SK-MEL-5 (cell line): ENCODE measurements at places on chromosomes 12 and 14.

DNA sequence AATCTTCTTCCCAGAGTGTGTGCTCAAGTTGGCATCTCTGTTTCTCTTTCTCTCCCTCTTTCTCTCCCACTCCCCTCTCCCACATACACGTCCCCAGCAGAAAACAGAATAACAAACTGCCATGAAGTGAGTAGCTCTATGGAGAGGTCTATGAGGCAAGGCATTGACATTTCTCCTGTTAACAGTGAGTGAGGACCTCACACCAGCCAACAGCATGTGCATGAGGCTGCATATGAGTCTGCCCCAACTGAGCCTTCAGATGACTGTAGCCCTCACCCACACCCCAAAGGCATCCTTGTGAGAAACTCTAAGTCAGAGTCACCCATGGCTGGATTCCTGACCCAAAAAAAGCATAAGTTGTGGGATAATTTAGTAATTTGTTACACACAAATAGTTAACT, 50.4 kb downstream of the MAGOHB start:
- no peak for DNase-seq

DNA sequence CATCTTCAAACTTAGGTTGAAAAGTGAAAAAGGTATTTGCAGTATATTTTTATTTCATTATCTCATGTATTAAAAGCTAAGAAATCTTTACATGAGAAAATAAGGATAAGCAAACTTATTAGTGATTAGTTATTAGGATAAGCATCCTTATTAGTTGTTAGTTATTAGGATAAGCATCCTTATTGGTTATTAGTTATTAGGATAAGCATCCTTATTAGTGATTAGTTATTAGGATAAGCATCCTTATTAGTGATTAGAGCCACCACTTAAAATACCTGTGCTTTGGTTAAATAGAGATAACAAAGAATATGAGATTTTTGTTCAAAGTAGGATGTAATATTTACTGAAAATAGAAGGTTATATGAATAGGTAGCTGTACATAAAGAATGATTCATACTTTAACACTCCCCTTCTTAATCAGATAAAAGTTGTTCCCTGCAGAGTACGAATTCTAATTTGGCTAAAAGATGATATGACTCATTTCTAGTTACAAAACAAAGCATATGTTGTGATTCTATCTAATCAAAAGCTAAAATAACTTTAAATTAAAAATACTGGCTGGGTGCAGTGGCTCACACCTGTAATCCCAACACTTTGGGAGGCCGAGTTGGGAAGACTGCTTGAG, 56.4 kb downstream of the KDM5A start:
- DNase-seq, result no peak

DNA sequence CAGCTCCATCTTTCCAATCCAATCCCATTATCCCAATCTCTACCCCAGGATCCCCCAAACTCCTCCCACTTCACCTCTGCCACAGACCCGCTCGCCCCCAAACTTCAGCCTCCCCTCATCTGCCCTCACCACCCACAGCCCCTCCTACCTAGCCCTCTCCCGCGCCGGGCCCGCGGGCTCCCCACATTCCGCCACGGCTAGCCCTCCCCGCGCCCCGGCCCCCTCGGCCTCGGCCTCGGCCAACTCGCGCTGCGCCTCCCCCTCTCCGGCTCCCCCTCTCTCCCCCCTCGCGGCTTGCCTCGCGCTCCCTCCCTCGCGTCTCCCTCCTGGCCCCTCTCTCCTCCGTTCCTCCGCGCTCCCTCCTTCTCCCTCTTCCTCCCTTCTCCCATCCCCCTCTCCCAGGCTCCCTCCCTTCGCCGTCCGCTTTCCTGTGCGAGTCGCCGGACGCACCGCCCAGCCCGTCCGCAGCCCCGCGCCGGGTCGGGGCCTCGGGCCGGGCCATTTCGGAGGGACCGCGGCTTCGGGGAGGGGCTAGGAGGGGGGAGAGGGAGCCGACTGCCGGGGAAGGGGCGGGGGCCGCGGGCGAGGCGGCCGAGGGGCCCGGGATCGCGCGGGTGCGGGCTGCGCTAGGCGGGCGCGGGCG, at the start of gene ATN1:
Gene ATN1 (plus strand): TSS at position 581 of the 643 bp plus-strand sequence. CDS start 6,043 bp downstream, outside the sequence.
- peak; percentile 67 for DNase-seq

DNA sequence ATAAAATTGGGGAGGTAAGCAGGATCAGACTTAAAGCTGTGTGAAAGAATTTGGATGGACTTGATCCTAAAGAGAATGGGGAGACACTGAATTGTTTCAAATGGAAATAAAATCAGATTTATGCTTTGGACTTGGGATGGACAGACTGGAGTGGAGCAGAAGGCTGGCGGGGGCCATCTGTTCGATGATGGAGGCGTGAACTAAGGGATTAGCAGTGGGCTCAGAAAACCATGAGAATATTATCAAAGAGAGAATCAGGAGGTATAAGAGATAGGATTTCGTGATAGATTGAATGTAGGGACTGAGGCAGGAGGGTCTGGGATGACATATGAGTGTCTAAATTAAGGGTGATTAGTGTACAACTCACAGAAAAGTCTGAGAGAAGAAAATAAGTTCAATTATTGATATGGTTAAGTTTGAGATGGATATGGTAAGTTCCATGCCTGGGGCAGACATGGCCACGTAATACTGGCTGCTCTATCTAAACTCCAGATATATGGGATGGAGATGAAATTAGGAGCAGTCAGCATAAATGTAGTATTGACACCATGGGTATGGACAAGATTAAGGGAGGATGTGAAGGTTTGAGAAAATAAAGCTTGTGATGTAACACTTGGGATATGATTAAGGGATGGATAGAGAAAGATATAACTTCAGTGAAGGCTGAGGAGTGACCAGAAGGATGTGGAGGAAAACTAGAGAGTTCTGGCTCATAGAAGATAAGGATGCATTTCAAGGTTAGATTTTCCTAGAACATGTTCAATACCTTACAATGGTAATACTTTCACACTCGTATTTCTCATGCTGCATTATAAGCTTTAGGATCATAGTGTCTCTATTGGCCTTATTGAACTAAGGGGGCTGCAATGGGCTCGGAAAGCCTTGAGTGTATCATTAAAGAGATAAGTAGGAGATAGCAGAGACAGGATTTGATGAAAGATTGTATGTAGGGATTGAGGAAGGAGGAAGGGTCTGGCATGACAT, 1.0 kb upstream of the TSSK4 start:
- no peak for DNase-seq

GRCh38 chr12:116606397-116606796, 47.2 kb downstream of the MAP1LC3B2 start:
- no peak for DNase-seq

GRCh38 chr12:7695566-7696197, at the start of gene GDF3:
GDF3 (minus strand) TSS chr12:7695775; CDS start chr12:7695728, 47 bp downstream.
- DNase-seq, result no peak

GRCh38 chr14:26888592-26888991, 290.8 kb upstream of the NOVA1 start:
- no peak for DNase-seq

DNA sequence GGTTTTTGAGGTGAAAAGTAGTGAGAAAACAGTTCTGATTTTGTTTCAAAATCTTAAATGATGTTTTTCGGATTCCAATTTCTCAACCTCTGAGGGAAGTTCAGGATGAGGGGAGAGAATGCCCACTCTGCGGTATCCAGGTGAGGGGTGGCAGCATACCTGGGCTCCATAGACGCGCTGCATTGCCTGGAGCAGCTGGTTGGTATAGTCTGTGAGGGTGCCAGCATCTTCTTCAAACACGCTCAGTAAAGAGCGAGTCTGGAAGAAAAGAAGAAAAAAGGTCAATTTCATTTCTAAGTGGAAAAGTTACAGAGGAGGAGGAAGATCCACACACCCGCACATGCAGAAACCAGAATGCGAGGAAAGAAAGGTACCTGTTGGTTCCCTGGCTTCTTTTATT, 7.0 kb downstream of the APPL2 start:
- no peak for DNase-seq

GRCh38 chr14:35558680-35559079, 24.7 kb downstream of the INSM2 start:
- DNase-seq, result peak; percentile 72

GRCh38 chr12:108468196-108468968, 46.7 kb upstream of the FICD start:
- DNase-seq, result peak; percentile 34

DNA sequence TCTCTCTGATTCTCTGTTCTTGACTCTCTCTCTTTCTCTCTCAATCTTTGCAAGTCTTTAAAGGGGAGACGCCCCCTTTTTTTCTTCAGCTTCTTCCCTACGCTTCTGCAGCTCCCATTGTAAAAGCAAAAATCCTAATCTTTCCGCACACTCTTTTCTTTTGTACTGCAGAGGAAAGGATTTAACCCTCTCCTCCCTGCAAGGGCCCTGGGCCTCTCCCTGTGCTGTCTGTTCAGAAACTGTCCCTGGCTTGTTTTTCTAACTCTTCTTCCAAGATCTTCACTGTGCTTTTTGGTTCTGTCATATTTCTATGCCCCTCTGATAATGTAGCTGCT, 10.9 kb upstream of the SALL2 start:
- DNase-seq, result no peak

DNA sequence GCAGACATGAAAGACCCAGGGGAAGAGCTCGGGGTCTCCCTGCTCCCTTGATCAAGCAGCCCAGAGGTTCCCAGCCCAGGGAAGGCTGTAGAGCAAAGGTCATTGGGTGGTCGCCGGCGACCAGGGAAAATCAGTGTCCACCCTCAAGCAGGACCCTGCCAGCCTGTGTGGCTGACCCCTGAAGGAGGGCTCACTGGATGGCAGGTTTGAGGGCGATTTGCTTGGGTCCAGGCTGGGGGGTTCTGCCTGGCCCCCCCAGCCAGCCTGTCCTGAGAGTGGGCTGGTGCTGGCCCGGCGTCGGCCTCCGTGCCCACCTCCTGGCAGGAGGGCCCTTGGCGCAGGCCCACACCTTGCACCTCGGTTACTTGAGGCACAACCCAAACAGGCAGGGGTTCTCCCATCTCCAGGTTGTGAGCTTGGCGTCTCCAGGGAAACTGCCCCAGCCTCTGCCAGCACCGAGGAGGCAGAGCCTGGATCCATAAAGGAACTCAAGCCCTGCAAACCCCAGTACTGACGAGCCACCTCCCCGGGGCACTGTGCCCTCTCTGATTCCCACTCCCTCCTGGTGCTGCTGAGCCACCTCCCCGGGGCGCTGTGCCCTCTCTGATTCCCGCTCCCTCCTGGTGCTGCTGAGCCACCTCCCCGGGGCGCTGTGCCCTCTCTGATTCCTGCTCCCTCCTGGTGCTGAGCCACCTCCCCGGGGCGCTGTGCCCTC, 329.0 kb upstream of the SFSWAP start:
- no peak for DNase-seq
